ENCODE measurements at places on chromosomes 1 and 21. TPM values are rescaled to one million over a fixed set of nuclear protein-coding genes. Genes with fewer than 3 reads are reported as not detected.

The TRIM67 gene
- total RNA-seq, result 0.25 TPM

The PRELP gene
- total RNA-seq, result not detected

The EIF3I gene
- total RNA-seq, result 284 TPM

The SAMSN1 gene
- total RNA-seq, result not detected

The TENT5C gene
- 0.07 TPM for total RNA-seq

The NPR1 gene
- 0.82 TPM for total RNA-seq

The DEPDC1 gene
- total RNA-seq, result 16.1 TPM

The PROK1 gene
- not detected for total RNA-seq

The AMY1A gene
- total RNA-seq, result not detected

The RGS18 gene
- not detected for total RNA-seq

The LRRIQ3 gene
- total RNA-seq, result 0.51 TPM

The CD1B gene
- not detected for total RNA-seq

The B3GALNT2 gene
- total RNA-seq, result 17.5 TPM

The LAPTM5 gene
- total RNA-seq, result 0.14 TPM

The C1orf185 gene
- not detected for total RNA-seq

The SNX7 gene
- total RNA-seq, result 24.9 TPM

The EPHA2 gene
- 153 TPM for total RNA-seq

The OLFML3 gene
- total RNA-seq, result 3.8 TPM

The EDN2 gene
- 9.8 TPM for total RNA-seq

The CFAP74 gene
- 0.08 TPM for total RNA-seq

The HES2 gene
- 4.0 TPM for total RNA-seq

The MEX3A gene
- total RNA-seq, result 2.9 TPM

The GBP5 gene
- total RNA-seq, result 0.03 TPM

The ZFP69B gene
- total RNA-seq, result 1.7 TPM

The TNFRSF25 gene
- total RNA-seq, result 3.5 TPM

The CLDN17 gene
- not detected for total RNA-seq

The CLDN8 gene
- not detected for total RNA-seq

The RGS2 gene
- 32.3 TPM for total RNA-seq

The NOTCH2 gene
- 24.1 TPM for total RNA-seq

The LCE3E gene
- total RNA-seq, result not detected

All from A549 treated with CORT108297 at 1 μM for 4 hours (cell line).